Fibroblast of skin of right biceps (primary cell): ENCODE measurements at places on chromosomes 3 and 15.

GRCh38 chr3:124558991-124559845 is 171.0 kb upstream of the UMPS start:
- DNase-seq, result peak; percentile 98

- no peak for DNase-seq
Measured at GRCh38 chr15:59347915-59348314, 24.8 kb downstream of the MYO1E start.

GRCh38 chr3:17894434-17895060 is 152.1 kb upstream of the TBC1D5 start:
- DNase-seq, result peak; percentile 44

DNA sequence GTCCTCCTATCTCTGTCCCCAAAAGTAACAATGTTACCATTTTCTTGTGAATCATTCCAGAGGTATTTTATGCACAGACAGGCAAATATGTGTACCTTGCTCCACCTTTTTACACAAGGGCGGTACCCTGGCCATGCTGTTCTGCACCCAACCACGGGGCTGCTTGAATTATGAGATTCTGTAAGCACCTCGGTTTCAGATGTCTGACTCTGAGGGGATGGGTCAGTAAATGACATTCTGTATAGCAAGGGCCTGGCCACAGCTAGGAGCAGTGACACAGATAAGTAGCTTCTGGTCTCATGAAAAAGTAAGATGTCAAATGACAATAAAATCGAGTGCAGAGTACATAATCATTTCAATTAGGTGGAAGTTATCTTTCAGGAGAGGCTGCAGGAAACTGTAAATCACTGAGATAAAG is 30.4 kb upstream of the FLNB start:
- peak; percentile 21 for DNase-seq
